ENCODE measurements at places on chromosomes 5 and 9.

DNA sequence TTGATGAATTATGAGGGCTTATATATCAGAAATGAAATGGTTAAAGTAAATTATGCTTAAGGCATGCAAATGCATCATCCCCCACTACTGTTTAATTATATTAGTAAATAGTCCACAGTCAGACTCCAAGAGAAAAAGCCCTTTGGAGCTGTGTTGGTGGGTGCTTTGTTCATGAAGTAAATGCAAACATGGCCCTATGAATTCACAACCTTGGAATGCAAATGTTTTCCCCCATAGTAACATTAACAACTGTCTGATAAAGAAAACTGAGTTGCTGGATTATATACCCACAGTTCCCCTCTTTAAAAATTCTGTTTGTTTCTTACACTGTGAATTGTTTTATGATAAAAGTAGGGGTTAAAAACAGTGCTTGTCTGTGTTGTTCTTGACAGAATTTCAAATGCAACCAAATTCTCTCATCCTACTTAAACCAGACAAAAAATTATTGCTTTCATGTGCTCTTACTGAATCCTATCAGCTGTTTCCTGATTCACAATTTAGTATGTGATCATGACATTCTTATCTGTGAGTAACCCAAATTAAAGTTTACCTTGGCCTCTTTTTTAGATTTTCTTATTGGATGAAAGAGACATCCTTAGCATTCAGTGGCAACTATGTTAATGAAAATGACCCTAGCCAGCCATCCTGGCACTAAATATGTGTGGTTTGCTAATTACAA is 48.5 kb upstream of the SNCAIP start:
- no peak for DNase-seq

GRCh38 chr5:123605822-123606221 is 93.8 kb downstream of the CSNK1G3 start:
- no peak for DNase-seq

DNA sequence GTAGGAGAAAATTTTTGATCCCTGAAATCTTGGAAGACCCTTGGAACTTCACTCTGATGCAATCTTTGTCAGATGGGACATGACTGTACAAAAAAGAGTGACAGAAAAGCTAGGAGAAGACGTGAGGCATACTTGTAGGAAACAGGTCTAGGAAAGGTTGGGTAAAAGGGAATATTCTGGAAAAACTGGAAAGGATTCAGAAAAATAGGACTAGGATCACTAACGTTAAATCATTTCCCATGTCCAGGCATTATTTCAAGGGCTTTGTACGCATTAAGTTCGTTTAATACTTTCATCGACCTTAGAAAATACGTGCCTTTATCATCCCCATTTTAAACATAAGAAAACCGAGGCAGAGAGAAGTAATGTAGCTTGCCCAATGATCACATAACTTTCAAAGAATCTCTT is 2.9 kb downstream of the ALDH1A1 start:
- DNase-seq = no peak

DNA sequence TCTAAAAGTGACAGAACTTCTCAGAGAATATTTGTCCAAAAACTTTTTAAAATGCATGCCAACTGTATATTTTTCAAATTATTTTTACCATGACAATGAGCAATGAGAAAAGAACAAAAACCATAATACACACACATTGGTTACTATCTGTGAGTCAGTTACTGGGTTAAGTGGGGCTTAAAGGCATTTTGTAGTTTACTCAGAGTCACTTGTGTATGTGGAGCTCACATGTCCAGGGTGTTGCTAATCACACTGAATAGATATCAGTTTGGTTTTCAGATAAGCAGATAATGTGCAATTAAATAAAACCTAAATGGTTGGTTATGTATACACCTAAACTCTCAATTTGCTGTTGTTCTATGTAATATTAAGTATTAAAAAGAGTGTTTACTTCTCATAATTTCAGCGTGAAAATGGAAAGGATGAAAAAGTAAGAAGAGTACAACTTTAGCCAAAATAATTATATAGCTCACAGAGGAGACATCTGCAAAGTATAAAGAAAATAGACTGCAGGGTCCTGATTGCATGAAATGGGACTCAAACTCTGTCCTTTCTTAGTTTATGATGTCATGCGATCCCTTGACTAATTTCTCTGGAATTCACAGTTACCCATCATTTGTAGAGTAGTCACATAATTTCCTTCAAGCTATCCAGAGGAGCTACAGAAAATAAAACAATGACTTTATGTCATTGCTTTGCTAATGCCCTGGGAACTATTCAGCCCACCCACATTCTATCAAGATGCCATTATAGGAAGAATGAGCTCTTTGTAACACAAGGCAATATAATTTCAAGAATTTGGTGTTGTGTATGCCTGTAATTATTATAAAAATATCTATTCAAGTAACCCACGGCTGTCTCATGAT is 388.0 kb upstream of the ZNF608 start:
- no peak for DNase-seq

GRCh38 chr5:31165729-31166128 is 27.8 kb upstream of the CDH6 start:
- DNase-seq = no peak

DNA sequence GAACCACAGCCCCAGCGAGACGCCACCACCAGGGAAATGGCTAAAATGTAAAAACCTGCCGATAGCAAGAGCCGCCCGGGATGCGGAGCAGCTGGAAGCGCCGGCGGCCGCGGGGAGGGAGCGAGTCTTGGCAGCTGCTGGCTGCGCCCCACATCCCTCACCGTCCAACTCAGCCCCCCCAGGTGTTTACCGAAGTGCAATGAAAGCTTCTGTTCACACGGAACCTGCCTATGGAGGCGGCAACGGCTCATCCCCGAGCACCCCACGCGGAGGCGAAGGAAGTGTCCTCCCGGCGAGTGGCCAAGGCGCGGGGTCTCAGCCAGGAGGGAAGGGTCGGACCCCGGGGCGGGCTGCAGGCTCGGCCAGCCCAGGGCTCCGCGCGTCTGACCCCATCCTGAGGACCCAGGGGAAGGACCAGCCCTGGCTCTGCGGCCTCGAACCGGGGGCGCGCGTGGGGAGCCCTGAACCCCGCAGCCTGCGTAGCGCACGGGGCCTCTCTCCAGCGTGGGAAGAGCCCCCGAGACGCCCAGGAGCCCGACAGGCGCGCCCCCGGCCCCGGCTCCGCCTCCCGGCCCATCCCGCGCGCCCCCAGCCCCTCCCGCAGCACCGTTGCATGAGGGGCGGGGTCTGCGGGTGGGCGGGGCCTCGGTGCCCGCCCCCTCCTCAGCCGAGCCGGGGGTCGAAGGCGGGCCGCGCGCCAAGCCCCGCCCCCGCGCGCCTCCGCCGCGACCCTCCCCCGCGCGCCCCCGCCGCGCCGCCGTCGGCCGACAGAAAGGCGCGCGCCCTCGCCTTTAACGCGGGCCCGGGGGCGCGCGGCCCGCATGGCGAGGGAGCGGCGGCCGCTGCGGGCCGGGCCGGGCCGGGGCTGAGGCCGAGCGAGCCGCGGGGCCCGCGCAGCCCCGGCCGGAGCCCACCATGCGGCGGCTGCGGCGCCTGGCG is at the start of gene DIPK1B:
Gene DIPK1B, plus strand, starts transcription at position 822 of the 939 bp plus-strand sequence. Its CDS starts 94 bp downstream, at position 916.
- no peak for DNase-seq

DNA sequence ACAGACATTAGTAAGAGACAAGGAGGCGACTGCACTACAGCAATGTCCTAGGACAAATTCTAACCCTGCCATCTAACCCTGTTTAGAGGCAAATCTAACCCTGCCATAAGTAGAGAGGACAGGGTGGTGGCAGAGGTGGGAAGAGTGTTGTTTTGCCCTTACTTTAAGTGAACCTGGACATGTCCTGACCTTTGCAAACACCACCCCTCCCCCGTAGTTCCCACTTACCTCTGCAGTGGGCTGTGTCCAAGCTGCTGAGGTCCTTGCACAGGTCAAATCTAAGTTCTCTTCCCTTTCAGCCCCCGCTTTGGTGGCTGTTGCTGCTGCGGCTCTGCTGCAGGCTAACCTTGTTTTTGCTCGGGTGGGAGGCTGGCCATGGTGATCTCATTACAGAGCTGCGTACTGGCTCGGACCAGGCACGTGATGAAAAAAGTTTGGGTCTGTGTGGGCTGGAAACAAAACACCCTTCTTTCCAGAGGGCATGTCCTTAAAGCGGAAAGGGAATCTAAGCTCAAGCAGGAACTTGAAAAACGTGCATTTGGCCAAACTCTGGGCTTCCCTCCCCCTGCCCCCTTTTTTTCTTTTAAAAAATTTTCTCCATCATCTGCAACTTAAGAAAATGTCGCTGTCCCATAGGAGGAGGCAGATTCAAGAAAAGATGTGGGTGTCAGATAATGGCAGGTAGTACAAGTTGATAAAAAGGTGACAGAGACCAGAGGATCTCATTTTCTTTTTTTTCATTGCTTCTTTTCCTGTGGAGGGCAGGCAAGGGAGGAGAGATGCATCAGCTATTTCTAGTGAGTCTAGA is at the start of gene FAXDC2:
Gene FAXDC2, minus strand, starts transcription at position 349 of the 808 bp plus-strand sequence. CDS start 12,425 bp downstream, outside the sequence.
- peak; percentile 93 for DNase-seq

- DNase-seq = no peak
Measured at GRCh38 chr9:93255494-93255867, 71.5 kb downstream of the WNK2 start.

DNA sequence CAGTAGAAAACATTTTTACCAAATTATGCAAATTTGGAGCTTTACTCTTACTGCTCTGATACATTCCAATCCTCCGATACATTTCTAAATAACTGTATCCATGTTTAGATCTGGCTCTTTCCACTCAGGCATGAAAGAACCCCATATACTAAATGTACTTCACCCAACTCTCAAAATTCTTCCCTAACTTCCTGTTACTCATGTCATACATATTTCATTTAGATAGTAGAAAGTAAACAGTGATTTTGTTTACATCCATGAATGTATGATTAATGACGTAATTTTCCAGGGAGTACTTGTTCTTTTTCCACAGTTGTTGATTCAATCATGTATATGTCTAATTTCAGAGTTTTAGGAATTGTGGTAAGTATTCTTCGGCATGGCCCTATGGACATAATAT is 1426.5 kb upstream of the C9orf72 start:
- DNase-seq = no peak

GRCh38 chr9:98610211-98610610 is 98.5 kb downstream of the GABBR2 start:
- no peak for DNase-seq

DNA sequence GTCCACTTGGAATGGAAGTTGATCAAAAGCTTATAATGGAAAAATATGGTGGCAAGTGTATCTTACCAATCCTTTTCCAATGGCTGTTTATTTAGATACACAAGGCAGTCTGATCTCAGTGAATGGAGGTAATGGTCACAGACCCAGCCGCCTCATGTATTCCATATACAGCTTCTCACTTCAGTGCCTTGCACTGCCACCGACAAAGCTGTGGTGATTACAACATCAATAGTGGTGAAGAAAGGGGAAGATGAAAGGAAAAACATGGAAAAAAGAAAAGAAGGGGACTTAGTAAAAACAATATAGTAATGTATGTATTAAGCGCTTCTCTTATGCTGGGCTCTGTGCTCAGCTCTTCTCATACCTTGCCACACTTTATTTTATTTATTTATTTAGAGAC is 297.3 kb upstream of the RASA1 start:
- DNase-seq = peak; percentile 29

DNA sequence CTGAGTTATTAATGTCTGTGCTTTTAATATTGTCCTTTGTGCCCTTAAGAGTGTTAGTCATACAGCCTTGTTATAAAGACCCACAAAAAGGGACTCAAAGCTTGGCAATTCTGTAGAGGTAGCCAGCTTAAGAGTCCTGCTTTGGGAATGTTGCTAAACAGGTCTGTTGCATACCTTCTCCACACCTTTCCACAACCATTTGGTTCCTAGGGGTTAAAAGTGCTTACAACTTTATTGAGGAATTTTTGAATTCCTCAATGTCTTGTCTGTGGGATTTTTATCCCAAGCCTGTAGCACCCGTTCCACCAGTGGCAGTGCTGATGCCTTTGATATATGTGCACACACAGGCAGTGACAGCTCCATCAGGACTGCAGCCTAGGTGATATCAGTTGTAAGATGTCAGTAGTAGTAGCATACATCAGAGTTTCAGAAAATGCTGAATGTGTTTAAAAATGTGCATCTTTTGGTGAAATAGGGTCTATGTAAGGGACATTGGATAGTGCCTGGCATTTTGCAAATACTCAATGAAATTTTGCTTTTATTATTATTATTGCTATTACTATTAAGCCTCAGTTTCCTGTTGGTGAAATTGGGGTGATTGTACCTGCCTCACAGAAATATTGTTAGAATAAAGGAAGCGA is 68.5 kb downstream of the WWC1 start:
- DNase-seq = no peak

DNA sequence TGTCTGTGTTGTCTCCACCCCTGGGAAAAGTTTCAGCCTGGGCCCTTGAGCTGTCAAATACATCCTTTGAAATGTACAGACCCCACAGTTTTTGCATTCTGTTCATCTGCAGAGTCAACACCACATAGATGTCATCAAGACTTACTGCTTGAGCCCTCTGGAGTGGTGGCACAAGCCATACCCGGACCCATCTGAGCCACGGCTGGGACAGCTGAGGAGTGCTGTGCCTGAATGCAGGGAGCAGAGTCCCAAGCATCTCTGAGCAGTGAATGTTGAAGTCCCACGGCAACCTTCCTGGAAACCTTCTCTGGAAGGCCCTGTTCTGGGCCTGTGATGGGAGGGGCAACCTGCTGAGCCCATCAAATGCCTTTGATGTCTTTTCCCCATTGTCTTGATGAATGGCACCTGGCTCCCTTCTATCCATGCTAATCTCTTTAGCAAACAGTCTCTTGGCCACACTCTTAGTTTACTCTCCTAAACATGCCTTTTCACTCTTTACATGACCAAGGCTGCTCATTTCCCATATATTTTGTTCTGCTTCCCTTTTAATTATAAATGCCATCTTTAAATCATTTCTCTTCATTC is 92.5 kb downstream of the ATPSCKMT start:
- no peak for DNase-seq

DNA sequence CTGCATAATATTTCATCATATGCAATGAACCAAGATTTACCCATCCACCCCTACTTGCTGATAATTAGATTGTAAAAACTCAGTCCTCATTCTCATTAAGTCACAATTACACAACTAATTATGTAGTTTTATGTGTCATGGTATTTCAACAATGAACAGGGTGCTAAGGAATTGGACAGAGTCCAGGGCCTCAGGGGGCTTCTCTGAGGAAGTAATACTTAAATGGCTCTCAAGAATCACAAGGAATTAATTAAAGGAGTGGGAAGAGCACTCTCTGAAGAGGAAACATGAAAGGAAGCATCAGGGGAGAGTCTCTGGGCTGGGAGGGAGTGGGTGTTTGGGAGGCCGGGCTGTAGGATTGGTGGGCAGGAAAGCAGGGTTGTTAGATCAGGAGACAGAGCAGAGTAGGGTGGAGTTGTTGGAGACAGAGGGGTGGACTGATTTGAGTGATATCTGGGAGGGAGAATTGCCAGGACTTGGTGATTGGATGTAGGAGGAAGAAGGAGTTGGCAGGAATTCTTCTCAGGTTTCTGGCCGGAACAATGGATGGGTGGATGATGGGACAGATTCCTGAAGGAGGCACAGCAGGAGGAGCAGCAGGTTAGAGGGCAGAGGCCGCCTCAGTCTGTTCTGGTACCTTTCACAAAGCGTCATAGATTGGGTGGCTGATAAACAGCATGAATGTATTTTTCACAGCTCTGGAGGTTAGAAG is 23.0 kb upstream of the NSG2 start:
- DNase-seq = no peak

Data from inflammatory macrophage (primary cell).